EH (cell line): ENCODE measurements at places on chromosomes 7 and 10.

- no peak for DNase-seq
These were observed 39.9 kb downstream of the CHN2 start for GRCh38 chr7:29234438-29234837.

- DNase-seq, result no peak
These were observed 5.6 kb downstream of the SNX13 start for GRCh38 chr7:17934612-17935240.

- DNase-seq, result no peak
These were observed 642.3 kb upstream of the SEMA3D start for GRCh38 chr7:85829176-85829575.

- DNase-seq, result peak; percentile 94
These were observed at the start of gene DDX21 for GRCh38 chr10:68955832-68956532. Gene DDX21, plus strand, starts transcription at chr10:68956170. Its CDS starts 56 bp downstream, at chr10:68956226.

GRCh38 chr10:131173484-131174210, 137.9 kb downstream of the TCERG1L start:
- no peak for DNase-seq

- no peak for DNase-seq
These were observed 59.6 kb upstream of the UBE3C start for GRCh38 chr7:157079116-157079515.
